ENCODE measurements at places on chromosomes 16 and 17.

GRCh38 chr17:2592971-2593820 is at the start of gene PAFAH1B1:
Gene PAFAH1B1 (plus strand): TSS chr17:2593654. CDS start chr17:2638289, 44,635 bp downstream.
- peak; percentile 83 for DNase-seq

GRCh38 chr16:22634954-22635353 is 124.3 kb downstream of the NPIPB5 start:
- no peak for DNase-seq

GRCh38 chr17:17844500-17844899 is 7.7 kb upstream of the SREBF1 start:
- peak; percentile 17 for DNase-seq

- no peak for DNase-seq
These were observed 126.9 kb upstream of the HS3ST2 start for GRCh38 chr16:22687031-22687530.

GRCh38 chr16:64900517-64900916 is 221.3 kb downstream of the CDH11 start:
- DNase-seq: no peak

- no peak for DNase-seq
These were observed 3.8 kb downstream of the AXIN2 start for GRCh38 chr17:65557349-65558310.

DNA sequence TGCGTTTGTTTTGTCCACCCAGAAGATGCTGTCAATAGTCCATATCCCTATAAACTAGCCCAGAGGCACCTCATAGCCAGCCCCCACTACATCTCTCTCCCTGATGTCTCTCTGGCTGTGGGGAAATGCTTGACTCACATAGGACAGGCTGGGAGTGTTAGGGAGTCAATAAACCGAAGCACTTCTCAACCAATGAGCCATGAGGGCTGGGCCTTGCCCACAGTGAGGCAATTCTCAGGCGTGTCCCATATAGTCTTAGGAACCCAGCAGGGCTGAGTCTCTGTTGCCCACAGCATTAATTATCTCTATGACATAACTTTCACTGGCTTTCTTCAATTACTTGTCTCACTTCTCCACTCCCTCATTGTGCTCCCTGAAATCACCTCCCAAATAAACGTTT is 387.3 kb upstream of the CDH11 start:
- no peak for DNase-seq

- no peak for DNase-seq
These were observed 1.5 kb upstream of the DYNC1LI2 start for GRCh38 chr16:66752958-66753357.

DNA sequence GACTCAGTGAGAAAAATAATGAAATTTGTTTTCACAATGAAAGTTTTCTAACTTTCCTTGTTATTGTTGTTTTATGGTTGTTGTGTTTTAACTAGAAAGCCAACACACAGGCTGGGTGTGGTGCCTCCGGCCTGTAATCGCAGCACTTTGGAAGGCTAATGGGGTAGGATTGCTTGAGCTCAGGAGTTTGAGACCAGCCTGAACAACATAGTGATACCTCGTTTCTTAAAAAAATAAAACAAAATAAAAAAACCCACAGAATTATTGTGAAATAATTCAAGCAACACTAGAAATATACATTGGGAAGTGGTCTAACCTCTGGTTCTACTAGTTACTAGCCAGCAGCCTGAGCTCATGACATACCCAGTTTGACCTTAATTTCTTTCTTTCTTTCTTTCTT is 630 bp downstream of the MILR1 start:
- DNase-seq: no peak

DNA sequence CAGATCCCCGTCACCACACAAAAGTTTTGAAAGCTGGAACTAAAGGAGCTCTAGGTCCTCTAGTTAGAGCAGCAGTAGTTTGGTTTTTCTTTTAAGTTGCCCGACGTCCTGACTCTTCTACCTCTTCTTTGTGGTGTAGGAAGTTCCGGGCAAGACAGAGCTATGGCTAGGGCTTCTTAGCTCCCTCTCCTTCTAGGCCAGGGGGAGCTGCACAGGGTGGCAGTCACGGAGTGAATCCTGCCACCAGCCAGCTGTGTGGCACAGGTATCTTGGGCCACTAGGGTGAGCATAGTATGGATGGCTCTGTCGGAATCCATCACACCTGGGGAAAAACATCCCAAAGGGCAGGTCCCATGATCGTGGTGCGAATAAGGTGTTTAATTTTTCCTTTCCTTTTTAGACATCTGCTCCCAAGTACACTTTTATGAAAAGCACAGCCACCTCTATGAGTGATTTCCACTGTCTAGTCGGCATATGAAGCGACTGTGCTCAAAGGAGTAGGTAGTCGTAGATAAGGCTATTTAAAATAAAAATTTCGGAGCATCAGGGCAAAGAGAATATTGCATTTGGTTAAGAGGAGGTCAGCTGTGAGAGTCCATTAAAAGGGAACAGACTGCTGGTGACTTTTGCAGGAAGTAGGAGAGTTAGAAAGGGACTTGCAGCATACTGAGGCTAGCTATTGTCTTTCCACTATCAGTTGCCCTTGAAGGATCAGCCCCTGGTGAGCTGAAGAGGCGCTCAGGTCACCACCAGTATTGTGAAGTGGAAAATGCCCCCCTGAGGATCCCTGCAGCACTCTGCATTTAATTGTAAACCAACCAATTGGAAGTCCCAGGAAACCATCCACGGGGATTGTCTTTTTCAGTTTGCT is 2.1 kb downstream of the PRKCA start:
- DNase-seq: peak; percentile 3

GRCh38 chr16:21277927-21278706 is at the start of gene CRYM:
Gene CRYM (minus strand): TSS chr16:21278290. CDS start chr16:21278251, 39 bp downstream.
- DNase-seq: no peak

DNA sequence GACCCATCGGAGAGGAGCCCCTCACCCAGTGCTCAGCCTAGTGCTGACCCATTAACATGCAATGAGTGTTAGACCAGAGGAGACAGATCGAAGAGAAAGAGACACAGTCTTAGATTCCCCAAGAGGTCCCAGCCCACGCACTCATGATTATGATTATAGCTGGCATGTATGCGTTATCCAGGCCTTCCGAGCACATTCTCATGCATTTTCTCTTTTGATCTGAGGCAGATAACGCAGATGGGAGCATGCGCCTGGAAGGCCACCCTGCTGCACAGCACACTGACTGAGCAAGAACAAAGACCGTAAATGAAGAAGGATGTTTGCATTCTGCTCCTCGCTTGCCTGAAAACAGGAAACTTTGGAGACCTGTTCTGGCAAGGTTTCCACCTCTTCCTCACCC is 232.7 kb downstream of the SOX9 start:
- no peak for DNase-seq

DNA sequence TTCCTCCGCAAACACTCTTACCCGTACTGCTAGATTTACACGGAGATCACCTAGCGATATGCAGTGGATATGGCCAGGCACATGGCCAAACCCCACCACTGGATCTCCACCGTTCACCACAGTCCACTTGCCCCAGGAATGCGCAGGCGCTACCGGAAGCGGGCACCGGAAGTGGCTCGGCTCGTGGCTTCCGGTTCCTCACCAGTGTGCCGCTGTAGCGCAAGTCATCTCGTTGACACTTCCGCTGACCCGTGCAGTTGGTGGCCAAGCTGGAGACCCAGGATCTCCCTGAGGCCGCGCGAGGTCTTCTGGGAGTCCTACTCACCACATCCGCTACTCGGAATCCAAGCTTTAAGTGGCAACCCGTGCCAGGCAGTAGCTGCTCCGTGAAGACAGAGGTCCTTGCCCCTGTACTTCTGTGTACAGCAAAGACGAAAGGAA is 11.5 kb downstream of the ZNF597 start:
- DNase-seq: no peak

DNA sequence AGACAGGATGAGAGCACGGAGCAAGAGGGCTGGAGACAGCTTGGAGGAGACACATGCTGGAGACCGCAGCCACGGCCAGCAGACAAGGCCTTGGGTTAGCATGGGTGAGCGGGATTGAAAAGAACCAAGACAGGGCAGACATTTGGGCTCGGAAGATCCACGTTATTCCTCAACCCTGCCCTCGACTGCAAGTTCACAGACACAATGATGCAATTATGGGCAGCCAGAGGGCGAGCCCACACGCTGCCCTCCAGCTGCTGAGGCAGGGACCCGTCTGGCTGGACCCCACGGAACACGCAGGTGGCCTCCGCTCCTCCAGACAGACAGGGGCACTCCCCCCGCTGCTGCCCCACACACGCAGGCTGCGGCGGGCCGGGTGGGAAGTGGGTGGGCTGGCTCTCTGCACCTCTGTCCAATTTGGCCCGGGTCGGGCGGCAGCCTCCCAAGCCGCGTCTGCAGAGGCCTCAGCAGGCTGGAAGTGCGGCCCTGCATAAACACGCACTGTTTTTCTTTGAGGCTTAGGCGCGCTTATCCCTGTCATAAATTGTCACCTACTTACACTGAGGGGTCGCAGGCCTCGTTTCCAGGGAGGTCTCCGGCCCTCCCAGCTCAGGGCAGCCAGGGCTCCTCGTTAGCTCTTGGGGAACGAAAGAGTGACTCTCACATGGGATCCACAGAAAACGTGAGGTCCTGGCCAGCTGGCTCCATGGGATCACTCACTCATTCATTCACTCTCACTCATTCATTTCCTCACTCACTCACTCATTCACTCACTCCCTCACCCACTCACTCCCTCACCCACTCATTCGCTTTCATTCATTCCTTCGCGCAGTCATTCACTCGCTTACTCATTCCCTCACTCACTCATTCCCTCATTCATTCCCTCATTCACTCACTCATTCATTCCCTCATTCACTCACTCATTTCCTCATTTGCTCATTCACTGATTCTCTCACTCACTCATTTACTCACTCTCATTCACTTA is 303.9 kb downstream of the C16orf95 start:
- DNase-seq: no peak

- no peak for DNase-seq
These were observed 61.5 kb downstream of the WDR45B start for GRCh38 chr17:82586576-82587233.

DNA sequence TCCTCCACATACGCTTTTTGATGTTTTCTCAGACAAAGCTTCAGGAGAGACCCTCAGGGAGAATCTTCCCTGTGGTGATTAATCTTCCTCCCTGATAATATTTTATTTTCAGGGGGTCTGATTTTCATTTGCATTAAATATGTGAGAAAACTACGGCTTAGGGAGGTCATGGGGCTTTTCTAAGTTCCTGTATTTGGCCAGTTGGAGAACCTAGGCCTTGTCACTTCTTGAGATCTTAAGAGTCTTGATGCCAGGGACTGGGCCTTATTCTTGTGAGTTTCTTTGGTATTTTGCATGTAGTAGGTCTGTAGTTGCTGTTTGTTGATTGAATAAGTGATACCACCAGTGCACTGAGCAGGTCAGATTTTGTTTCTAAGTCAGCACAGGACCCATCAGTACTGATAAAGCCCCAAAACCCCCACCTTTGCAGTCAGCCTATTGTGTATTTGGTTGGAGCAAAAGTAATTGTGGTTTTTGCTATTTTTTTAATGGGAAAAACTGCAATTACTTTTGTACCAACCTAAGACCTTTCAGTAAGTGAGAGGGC is 130.1 kb downstream of the PRKCA start:
- DNase-seq: no peak
